ENCODE measurements at places on chromosomes 1 and 21. TPM values are rescaled to one million over a fixed set of nuclear protein-coding genes. Genes with fewer than 3 reads are reported as not detected.
A peak's percentile ranks its signal among the peaks of the same experiment; 100 is the strongest.

DNA sequence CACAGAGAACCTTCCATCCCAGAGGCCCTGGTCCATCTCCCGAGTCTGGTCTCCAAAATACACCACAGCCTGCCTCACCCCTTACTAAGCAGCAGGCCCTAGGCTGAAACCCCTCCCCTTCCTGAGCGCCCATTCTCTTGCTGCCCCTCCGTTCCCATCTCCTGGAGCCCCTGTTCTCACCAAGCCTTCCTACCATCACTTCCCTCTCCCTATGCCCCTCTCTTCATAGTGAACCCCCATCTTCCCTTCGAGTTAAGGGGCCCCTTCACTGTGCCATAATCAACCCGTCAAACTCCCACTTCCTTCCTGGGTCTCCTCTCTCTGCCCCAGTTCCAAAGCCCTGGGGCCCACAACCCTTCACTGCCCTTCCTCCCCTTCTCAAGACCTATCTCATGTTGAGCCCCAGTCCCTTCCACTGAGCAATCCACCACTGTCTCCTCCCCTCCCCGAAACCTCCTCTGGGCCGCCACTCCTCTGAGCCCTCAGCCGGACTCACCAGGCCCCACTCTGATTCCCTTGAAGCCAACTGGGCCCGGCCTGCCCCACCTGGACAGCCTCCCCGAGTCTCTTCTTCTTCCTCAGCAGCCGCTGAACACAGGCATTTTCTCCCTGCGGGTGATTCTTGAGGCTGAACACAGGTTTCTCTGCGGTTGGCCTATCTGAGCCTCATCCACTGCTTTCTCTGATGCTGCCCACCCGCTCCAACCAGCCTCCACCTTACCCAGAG, 42.2 kb upstream of the WASF2 start:
- H3K4me1 ChIP-seq = peaks cover 37% of the 10 kb centered on the region
- H3K27ac ChIP-seq = peak overlapping the region; percentile 64

The GJA4 gene
- total RNA-seq = not detected

DNA sequence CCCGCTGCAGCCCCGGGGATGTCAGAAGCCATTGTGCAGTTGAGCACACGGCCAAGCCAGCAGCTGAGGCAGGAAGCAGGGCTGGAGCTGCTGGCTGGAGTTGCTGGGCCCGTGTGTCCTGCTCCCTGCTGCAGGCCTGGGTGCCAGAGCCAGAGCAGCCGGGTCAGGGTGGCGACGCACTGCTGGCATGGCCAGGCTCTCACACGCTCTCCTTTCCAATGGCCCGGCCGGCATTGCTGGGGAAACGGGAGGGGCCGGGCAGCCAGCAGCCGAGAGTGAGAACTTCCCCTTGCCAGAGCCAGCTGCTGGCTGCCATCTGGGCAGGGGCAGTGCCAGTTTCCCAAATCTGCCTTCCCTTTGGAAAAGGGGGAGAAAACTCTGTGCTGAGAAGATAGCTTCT, 82.4 kb upstream of the PROX1 start:
- no peaks in the 10 kb centered on the region for H3K4me1 ChIP-seq
- DNase-seq = no peak
- no peaks in the 10 kb centered on the region for H3K36me3 ChIP-seq
- H3K27me3 ChIP-seq = peaks cover 53% of the 10 kb centered on the region

DNA sequence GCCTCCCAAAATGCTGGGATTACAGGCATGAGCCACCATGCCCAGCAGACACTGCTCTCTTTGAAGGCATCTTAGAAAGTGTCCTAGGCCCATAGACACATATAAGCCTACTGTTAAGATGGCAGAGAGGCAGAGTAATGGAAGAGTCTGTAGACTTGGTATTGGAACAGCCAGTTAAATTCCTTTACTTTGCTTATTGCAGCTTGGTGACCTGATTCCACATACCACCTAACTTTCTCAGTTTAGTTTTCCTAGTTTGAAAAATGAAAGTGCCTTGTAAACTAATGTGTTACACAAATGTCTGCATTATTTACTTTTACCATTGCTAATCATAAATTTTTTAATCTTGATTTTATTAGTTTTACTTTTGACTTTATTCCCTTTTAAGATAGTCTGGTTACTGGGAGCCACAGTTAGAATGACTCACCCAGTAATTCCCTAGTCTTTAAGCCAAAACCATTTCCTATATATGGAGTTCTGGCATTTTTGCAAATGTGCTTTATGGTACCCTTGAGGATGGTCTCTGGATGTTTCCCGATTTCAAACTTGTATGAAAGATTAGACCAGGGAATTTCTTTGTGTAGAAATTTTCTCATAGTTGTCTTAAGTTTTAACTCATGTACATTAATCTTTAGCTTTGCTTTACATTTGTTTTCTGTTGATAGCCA, 6.4 kb downstream of the SMAP2 start:
- no peaks in the 10 kb centered on the region for H3K36me3 ChIP-seq
- peaks cover 12% of the 10 kb centered on the region for H3K4me1 ChIP-seq
- H3K27ac ChIP-seq = no peak overlapping the region
- no peak for DNase-seq
- no peak overlapping the region for H3K4me3 ChIP-seq
- H3K27me3 ChIP-seq = no peaks in the 10 kb centered on the region

DNA sequence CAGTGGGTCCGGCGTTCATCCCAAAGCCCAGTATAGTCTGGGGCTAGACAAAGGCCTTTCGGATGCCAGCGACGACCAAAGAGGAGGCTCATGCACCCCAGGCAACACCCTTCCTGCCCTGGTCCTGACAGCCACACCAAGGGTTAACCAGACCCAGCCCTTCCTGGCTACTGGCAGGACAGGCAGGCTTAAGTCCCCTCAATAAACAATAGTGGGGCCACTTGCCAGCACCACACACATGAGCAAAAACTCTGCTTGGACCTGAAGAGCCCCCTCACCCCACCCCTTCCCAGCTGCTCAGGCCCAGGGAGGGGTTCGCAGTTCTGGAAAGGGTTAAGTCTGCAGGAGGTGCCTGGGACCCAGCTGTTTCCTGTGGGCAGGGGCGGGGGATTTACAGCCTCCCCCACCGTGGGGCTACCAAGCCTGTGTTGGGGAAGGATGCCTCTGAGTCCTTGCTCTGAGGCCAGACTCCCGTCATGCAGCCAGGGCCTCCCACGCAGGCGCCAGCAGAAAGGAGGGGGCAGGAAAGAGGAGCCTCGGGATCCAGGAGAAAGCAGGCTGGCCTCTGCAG, 18.2 kb downstream of the PHLDA3 start:
- no peak for DNase-seq
- H3K36me3 ChIP-seq = no peaks in the 10 kb centered on the region
- no peak overlapping the region for H3K4me3 ChIP-seq
- no peak overlapping the region for H3K27ac ChIP-seq
- H3K4me1 ChIP-seq = peaks cover 34% of the 10 kb centered on the region
- no peaks in the 10 kb centered on the region for H3K27me3 ChIP-seq

DNA sequence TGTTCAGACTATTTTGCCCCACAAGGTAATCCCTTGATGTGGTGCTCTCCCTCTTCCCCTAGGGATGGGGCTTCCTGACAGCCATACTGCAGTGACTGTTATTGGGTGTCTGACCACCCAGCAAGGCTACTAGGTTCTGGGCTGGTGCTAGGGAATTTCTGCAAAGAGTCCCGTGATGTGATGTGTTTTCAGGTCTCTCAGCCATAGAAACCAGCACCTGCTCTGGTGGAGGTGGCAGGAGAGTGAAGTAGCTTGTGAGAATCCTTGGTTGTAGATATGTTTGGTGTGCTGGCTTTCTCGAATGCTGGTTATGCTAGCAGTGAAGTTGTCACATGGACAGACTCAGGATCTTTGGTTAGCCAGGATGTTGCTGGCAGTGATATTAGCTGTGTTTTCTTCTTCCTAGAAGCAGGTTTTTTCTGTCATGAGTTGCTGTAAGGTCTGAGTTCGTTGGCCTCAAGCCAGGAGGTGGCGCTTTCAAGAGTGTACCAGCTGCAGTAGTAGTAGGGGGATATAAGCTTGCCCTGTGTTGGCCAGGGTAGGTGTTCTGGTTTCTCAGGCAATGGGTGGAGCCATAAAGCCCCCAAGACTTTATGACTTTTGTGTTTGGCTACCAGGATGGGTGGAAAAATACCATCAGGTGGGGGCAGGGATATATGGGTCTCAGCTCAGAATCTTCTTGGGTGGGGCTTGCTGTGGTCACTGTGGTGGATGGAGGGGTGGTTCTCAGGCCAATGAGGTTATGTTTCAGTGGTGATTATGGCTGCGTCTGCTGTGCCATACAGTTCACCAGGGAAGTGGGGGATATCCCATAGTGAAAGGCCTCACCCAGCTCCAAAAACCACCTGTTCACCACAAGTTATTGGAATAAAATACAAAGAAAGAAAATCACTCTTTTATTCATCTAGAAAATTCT, 1112.3 kb downstream of the KCNT2 start:
- no peaks in the 10 kb centered on the region for H3K4me1 ChIP-seq
- H3K27me3 ChIP-seq = no peaks in the 10 kb centered on the region
- H3K4me3 ChIP-seq = no peak overlapping the region
- no peak overlapping the region for H3K27ac ChIP-seq
- H3K36me3 ChIP-seq = peaks cover 3% of the 10 kb centered on the region

All from mesothelial cell of epicardium (in vitro differentiated cells).